ENCODE measurements at places on chromosomes 11 and 22.

DNA sequence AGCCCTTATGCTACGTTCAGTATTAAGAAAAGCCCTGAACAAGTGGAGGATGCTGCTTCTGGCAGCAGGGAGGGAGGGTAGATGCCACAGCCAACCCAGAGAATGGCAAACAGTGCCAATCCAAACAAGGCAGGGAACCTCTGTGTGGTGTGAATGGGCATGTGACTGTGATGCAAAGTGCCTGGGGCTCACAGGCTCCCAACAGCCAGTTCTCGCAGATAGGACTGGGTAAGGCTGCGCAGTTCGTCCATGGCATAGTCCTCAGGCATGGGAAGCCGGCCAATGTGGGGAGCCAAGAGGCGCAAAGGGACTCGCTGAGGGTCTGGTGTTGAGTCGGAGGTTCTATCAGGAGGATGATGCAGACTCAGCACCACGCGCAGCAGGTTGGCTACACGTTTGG lies 4.8 kb upstream of the CHRNA10 start:
- DNase-seq, result no peak

DNA sequence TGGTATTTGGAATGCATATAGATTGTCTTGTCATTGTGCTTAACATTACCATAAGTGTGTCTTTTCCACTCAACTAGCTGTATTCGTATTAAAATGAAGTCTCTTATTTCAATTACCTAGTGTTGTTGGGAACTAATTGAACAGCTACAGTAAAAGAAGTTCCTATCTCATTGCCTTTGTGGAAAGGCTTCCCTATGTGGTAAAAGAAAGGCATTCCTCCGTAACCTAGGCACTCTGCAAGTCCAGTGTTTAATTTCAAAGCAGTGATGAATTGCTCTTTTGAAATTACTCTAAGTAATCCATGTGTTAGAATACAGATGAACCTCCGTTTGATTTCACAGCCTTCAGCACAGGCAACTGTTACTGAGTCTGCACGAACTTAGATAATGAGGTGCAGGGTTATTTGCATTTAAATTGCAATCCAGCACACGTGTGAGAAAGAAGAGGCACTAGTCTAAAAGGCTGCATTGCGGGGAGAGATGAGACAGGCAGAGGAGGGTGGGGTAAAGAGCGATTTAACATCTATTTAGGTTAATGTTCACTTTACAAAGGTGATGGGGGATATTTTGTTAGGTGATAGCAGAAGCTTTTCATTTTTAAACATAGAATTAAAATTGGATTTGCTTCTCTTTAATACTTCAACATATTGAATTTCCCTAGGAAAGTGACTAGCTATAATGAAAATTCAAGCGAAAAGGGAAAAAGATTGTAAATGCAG lies 25.0 kb upstream of the CRTAM start:
- no peak for DNase-seq

DNA sequence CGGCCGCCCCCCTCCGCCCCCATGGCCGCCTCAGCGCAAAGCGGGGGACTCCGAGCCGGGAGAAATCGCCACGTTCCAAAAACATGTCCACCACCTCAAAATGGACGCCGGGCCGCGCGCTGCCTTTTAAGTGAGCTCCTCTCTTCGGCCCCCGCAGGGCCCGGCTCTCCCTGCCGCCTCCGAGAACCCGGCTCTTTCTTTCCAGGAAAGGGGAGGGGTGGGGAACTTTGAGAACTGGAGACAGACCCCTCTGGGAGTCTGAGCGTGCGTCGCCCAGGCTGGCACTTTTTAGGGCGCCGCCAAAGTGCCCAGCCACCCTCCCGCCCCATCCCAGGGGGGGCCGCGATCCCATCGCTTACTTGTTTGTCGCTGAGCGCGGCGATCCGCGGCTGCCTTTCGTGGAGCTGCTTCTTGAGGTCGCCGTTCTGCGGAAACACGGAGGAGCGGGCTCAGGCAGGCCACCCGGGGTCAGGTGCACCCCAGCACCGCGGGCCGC lies 1.6 kb downstream of the PHF21B start:
- DNase-seq, result peak; percentile 24

DNA sequence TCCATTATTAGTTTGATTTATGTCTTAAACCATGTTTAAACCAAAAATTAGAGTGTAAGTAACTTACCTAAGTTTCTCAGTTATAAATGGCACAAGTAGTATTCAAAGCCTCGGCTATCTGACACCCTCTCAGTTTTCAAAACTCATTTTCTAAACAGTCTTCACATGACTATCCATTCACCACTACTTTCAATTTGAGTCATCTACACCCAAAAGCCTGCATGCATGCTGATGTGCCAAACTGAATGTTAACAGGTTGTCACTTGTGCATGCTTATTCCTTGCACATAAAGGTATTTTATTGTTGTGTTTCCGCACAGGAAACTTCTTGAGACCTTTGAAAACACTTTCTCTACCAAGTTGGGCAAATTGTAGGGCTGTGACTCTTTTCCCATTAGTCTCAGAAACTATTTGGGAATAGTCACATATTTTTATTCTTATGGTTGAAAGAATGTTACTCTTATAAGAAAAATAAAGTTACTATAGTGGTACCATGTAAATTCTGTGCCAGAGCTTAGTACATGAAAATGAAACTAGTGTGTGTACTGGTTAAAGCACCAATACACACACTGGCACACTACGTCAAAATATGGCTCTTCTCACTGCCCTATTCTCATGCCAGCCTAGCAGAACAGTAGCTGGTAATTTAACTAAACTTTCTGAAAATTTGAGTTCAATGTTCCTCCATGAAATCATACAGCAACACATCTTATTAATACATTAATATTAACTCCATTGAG lies 2.2 kb upstream of the OR51E2 start:
- DNase-seq, result no peak

GRCh38 chr11:23405350-23405937 lies 545.2 kb upstream of the CCDC179 start:
- DNase-seq, result no peak

DNA sequence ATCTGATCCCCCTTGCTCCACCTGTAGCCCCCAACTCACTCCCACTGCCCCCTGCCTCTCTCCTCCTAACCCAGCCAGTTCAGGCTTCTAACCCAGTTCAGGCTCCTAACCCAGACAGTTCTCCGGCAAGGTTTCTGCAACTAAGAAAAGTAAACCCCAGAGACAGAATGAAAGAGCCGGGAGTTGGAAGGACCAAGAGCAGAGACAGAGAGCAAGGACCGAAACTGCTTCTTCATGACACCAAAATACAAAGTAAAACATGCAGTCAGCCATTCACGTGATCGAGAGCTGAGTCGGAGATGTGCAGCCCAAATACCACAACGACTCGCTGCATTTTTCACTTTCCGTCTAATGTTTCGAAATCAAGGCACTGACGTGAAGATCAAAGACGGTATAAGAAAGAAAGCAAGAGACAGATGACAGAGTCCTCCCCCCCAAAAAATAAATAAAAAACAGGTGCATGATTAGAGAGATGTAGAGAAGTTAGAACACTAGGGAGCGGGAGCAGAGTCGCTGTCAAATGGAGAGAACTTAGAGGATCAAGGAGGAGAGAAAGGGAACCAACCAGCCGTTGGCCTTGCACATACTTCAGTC lies 884 bp downstream of the IL10RA start:
- no peak for DNase-seq

GRCh38 chr11:104106136-104106754 lies 57.7 kb downstream of the PDGFD start:
- DNase-seq, result no peak

All from cerebellar cortex (tissue), 1 donor.